ENCODE measurements at places on chromosomes 5 and 9.

GRCh38 chr9:4594994-4595393 lies 67.1 kb upstream of the PLPP6 start:
- DNase-seq: no peak

DNA sequence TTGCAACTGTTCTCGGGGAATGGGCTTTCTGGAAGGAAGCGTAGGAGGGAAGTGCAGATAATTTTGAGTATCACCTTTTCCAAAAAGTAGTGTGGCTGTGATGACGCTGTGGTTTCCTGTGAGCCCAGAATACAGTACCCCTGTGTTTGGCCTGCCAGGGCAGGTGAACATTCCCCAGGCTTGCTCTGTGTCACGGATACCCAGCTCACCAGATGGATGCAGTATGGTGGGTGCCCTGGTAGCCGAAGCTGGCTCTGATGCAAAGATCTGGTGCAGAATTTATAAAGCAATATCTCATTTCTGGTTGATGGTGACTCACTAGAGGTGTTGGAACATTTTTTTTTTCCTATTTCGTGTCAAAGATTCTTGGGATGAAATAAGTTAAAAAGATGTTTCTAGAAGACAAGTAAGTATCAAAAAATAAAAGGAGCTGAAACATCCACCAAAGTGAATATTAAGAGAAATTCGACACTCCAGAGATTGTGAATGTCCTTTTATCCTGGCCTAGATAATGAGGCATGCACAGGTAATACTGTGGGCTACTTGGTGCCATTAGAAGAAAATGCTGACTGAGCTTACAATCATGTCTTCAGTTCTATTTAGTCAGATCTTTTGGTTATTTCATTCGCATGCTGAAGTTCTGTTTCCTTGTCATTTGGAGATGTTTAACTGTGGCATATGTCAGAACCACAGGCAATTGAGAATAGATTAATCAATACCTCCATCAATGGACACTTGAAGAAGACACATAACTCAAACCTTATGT lies 200.1 kb downstream of the GADD45G start:
- no peak for DNase-seq

- no peak for DNase-seq
These were observed 95.8 kb upstream of the RETREG1 start for GRCh38 chr5:16712620-16713019.

- DNase-seq: peak; percentile 7
These were observed 382.9 kb downstream of the TMEM161B start for GRCh38 chr5:87885758-87886157.

DNA sequence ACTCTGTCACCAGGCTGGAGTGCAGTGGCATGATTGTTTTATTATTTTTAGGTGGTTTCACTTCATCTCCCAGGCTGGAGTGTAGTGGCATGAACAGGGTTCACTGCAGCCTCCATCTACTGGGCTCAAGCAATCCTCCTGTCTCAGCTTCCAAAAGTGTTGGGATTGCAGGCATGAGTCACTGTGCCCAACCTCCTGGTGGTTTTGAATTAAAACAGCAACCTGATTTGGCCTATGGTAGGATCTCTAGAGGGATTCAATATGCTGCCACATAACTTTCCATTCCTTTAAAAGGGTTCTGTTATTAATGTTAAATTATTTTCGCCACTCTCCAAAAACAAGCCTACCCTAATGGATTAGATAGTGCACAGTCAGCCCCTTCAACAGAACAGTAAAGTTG lies 9.9 kb upstream of the HSPA4 start:
- no peak for DNase-seq

DNA sequence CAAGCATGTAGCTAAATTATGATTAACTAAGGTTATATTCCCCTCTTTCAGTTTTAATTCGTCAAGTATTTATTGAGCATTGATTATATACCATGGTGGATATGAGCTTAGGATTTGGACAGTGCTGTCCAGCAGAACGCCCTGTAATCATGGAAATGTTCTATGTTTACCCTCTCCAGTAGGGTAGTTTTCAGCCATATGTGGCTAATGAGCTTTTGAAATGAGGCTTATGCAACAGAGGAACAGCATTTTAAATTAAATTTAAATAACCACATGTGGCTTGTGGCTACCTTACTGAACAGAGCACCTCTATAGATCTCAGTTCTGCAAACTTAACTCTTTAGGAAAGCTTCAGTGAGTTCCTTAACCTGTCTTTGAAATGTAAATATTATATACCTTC lies 59.1 kb downstream of the JMY start:
- DNase-seq: no peak

- DNase-seq: no peak
These were observed 6.9 kb downstream of the LPCAT1 start for GRCh38 chr5:1516615-1517601.

- no peak for DNase-seq
These were observed 15.8 kb downstream of the ERGIC1 start for GRCh38 chr5:172849606-172850453.

Measured in RPMI8226 (cell line).